ENCODE measurements at places on chromosomes 4 and X. TPM values are rescaled to one million over a fixed set of nuclear protein-coding genes. Genes with fewer than 3 reads are reported as not detected.

- H3K4me1 ChIP-seq: no peaks in the 10 kb centered on the region
- H3K27ac ChIP-seq: no peak overlapping the region
- no peak for DNase-seq
- H3K27me3 ChIP-seq: no peaks in the 10 kb centered on the region
- no peak overlapping the region for H3K4me3 ChIP-seq
These were observed 60.4 kb downstream of the NRK start for GRCh38 chrX:105882581-105883275.

ARHGAP4 gene
- 19.8 TPM for total RNA-seq

DNA sequence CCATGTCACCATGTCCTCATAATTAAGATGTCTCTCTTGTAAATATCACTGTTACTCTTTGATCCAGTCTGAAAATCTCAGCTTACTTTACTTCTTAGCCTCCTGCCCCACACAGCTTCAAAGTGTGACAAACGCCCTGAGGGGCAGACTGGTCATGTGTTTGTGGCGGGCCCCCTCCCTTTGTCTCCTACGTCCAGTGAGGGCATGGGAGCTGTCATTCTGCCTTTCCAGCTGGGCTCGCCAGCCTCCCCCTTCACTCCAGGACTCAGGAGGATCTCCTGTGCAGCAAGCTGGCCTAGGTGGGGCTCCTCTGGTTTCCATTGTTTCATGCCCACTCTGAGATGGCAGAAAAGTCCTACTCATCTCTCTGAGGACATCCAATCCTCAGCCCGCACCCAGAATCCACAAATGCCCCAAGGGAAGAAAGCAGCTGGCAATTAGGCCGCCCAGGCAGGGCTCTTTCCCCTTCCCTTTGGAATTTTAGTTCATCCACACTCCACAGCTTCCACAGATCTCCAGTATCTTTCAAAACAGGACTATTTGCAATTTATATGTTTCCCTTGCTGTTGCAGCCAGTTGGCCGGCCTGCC lies 86.4 kb upstream of the C4orf50 start:
- H3K27me3 ChIP-seq: no peaks in the 10 kb centered on the region
- H3K36me3 ChIP-seq: no peaks in the 10 kb centered on the region
- no peak overlapping the region for H3K4me3 ChIP-seq
- H3K27ac ChIP-seq: no peak overlapping the region
- no peak for DNase-seq

- no peaks in the 10 kb centered on the region for H3K4me1 ChIP-seq
- H3K4me3 ChIP-seq: no peak overlapping the region
- H3K27me3 ChIP-seq: no peaks in the 10 kb centered on the region
These were observed 26.0 kb downstream of the SMAD1 start for GRCh38 chr4:145507636-145508035.

GRCh38 chr4:157076578-157076947 lies 613 bp downstream of the GLRB start:
- H3K27ac ChIP-seq: peak overlapping the region; percentile 9
- H3K4me1 ChIP-seq: no peaks in the 10 kb centered on the region
- peak overlapping the region; percentile 66 for H3K4me3 ChIP-seq
- H3K36me3 ChIP-seq: no peaks in the 10 kb centered on the region
- no peak for DNase-seq

DNA sequence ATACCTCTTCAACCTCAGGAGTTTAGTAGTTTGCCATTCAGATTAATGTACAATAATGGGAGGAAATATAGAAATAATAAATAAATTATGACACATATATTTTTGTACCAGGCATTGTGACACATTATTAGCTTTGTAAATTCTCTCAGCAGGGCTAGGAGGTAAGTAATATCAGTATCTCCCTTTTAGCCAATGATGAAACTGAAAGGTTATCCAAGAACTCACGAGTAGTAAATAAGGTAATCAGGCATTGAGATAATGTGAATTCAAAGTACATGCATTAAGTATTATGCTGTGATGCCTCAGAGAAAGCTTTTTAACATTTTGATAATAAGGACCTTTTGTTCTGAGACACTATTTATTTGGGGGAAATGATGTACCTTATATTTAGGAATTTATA lies 5.3 kb upstream of the ARAP2 start:
- no peaks in the 10 kb centered on the region for H3K36me3 ChIP-seq
- DNase-seq: no peak
- H3K4me3 ChIP-seq: no peak overlapping the region
- H3K27me3 ChIP-seq: no peaks in the 10 kb centered on the region
- H3K27ac ChIP-seq: no peak overlapping the region

KLHL13 gene
- total RNA-seq: 1.6 TPM

DNA sequence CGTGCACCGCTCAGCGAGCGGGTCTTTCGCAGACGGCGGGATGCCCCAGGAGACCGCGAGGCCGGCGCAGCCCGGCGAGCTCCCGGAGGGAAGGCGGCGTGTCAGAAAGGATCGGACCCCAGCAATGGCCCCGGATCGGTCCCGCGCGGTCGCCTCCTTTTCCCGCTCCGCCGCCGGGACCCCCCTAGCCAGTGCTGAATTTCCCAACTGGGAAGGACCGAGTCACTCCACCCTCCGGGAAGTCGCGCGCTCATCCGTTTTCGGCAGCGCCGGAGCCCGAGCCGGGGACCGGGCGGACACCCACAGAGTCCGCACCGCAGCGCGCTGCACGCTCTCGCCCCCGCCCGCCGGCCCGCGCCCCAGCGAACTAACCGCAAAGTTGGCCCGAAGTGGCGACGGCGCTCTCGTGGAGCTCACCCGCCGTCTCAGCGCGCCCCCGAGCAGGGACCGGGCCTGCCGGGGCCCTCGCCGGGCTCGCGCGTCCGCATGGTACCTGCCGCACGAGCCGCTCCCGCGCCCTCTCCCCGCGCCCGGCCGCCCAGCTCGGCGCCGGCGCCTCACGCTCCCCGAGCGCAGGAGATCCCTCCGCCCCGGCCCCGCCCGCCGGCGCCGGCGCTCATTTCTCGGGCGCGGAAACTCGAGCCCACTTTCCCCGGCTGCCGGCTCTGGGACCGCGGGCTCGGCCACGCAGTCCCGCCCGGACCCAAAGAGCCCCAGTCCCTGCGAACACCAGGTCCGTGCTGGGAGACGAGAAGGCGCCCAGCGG lies at the start of gene FAT1:
Gene FAT1 (minus strand): TSS at position 565 of the 766 bp plus-strand sequence. CDS start 14,029 bp downstream, outside the sequence.
- peak within 1 kb of the TSS; percentile 87 for H3K4me3 ChIP-seq
- peak within 1 kb of the TSS; percentile 95 for H3K27ac ChIP-seq
- H3K27me3 ChIP-seq: no peaks in the 10 kb centered on the region
- H3K36me3 ChIP-seq: no peaks in the 10 kb centered on the region
- no peaks in the 10 kb centered on the region for H3K4me1 ChIP-seq

BRS3 gene
- not detected for total RNA-seq

GUCY1A1 gene
- total RNA-seq: 8.2 TPM

DNA sequence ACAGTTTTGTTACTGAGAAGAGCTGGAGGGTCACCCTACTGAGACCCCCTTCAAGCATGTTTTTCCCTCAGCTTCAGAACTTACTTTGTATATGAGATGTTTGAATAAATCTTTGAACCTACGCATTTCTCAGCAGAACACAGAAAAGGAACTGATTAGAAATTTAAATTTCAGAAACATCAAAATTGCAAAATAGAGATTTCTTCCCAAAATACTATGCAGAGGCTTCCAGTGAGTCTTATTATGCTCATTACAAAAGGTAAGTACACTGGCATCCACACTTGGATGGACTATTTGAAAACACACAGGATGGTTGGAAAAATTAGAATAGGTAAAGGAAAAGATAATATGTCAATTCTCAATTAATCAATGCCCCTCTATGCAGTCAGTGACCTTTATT lies 91.2 kb downstream of the COX7B2 start:
- no peaks in the 10 kb centered on the region for H3K36me3 ChIP-seq
- H3K27me3 ChIP-seq: no peaks in the 10 kb centered on the region
- no peak for DNase-seq
- no peak overlapping the region for H3K4me3 ChIP-seq
- no peaks in the 10 kb centered on the region for H3K4me1 ChIP-seq
- H3K27ac ChIP-seq: no peak overlapping the region

JCHAIN gene
- 10.1 TPM for total RNA-seq

- H3K36me3 ChIP-seq: no peaks in the 10 kb centered on the region
- H3K27me3 ChIP-seq: no peaks in the 10 kb centered on the region
These were observed 33.7 kb upstream of the ADAMTS3 start for GRCh38 chr4:72602396-72603376.

DNA sequence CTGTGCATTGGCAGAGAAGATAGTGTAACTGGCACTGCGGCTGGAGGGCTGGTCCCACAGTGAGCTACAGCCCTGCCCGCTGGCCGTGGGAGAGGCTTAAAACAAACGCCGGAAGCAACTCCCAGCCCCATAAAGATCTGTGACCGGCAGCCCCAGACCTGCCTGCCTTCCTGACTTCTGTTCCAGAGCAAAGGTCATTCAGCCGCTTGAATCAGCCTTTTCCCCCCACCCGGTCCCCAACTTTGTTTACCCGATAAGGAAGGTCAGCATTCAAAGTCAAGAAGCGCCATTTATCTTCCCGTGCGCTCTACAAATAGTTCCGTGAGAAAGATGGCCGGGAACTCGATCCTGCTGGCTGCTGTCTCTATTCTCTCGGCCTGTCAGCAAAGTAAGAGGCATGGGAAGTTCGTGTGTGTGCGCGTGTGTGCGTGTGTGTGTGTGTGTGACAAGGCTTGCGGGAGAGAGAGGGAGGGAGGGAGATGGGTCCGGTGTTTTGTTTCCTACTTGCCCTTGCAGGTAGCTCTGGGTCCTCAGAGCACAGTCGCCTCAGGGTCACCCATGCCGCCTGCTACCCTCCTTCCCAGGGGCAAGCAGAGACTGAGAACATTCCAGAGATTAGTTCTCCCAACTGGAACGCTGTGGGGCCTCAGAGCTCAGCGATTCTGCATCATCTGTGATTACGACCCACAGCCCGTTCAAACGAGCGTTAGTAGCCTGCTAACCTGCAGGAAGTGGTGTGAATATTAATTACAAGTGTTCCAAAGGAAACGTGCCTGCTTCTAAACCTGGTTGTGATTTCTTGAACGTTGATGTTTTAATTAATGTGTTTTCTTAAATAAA lies at the start of gene MGST2:
Gene MGST2 (plus strand): TSS at position 130 of the 840 bp plus-strand sequence. CDS start 201 bp downstream, at position 331.
- no peaks in the 10 kb centered on the region for H3K36me3 ChIP-seq
- H3K27ac ChIP-seq: peak within 1 kb of the TSS; percentile 91
- DNase-seq: peak; percentile 64
- peak within 1 kb of the TSS; percentile 56 for H3K4me3 ChIP-seq
- H3K4me1 ChIP-seq: no peaks in the 10 kb centered on the region
- no peaks in the 10 kb centered on the region for H3K27me3 ChIP-seq

DNA sequence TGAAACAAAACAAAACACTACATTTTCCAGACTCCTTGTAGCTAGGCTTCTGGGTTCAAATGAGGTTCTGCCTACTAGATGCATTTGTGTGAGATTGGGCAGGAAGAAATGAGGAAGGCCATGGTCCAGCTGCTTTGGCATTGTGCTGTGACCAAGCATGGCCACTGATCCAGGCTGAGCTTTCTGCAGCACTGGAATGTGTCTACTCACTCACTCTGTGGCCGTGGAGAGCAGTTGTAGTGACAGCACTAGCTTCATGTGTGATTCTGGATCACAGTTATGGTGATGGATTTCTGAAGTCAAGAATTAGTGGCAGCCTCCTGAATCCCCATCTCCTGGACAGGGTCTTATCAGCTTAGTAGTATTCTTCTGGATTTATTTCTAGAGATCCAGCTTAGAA lies 358.9 kb downstream of the GPAT3 start:
- H3K27me3 ChIP-seq: no peaks in the 10 kb centered on the region
- H3K36me3 ChIP-seq: no peaks in the 10 kb centered on the region
- H3K4me1 ChIP-seq: no peaks in the 10 kb centered on the region
- H3K27ac ChIP-seq: no peak overlapping the region
- no peak for DNase-seq
- no peak overlapping the region for H3K4me3 ChIP-seq

DNA sequence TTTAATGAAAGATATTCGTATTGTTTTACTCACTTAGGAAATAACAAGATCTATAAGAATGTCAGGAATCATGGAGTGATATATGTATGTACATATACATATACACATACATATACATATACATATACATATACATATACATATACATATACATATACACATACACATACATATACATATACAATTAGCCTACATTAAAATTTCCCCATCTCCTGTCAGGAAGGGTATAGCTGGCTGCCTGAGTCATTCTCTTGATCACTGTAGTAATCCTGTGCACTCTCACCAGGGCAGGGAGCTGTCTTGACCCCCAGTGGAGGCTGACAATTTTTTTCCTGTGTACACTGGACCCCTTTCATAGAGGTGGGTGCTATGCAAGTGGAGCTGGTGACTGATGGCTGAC lies 23.3 kb upstream of the MAGEA11 start:
- no peaks in the 10 kb centered on the region for H3K4me1 ChIP-seq
- no peaks in the 10 kb centered on the region for H3K36me3 ChIP-seq
- no peak for DNase-seq
- H3K27me3 ChIP-seq: no peaks in the 10 kb centered on the region
- H3K27ac ChIP-seq: no peak overlapping the region

DNA sequence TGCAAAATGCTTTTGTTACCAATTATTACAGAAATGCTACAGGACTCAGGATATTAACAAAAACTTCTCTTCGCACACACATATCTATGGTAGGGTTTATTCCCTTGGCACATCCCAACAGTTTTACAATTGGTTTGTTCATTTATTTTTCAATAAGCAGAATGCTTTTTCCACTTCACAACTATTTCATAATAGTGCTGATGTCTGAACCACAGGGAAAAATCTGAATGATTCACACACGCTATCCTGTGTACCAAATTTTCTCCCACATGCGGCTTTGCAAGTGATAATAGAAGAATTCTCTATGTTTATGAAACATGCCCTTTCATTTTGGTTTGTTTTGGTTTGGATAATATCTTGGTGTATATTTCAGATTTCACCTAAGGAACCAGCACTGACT lies 725.7 kb upstream of the TENM3 start:
- no peaks in the 10 kb centered on the region for H3K4me1 ChIP-seq
- no peaks in the 10 kb centered on the region for H3K27me3 ChIP-seq
- no peaks in the 10 kb centered on the region for H3K36me3 ChIP-seq
- H3K4me3 ChIP-seq: no peak overlapping the region
- DNase-seq: no peak

DNA sequence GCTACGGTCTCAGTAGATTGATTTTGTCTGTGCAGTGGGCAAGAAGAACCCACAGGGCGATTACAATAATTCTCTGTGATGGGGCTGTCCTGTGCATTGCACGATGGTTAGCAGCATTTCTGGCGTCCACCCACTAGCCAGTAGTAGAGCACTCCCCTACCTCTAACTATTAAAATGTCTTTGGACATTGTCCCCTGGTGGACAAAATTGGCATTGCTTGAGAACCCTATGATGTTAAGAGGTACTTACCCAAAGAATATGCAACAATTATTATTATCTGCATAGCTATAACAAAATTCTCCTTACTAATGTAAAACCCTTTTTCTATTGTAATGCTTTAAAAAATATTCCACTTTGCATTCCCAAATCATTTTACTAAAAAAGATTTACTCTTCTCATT lies 109.5 kb upstream of the VCX3A start:
- no peak overlapping the region for H3K4me3 ChIP-seq
- no peaks in the 10 kb centered on the region for H3K27me3 ChIP-seq
- H3K27ac ChIP-seq: no peak overlapping the region
- DNase-seq: no peak
- H3K4me1 ChIP-seq: no peaks in the 10 kb centered on the region
